A549 (cell line): ENCODE measurements at places on chromosomes 12 and 14.
A peak's percentile ranks its signal among the peaks of the same experiment; 100 is the strongest.

DNA sequence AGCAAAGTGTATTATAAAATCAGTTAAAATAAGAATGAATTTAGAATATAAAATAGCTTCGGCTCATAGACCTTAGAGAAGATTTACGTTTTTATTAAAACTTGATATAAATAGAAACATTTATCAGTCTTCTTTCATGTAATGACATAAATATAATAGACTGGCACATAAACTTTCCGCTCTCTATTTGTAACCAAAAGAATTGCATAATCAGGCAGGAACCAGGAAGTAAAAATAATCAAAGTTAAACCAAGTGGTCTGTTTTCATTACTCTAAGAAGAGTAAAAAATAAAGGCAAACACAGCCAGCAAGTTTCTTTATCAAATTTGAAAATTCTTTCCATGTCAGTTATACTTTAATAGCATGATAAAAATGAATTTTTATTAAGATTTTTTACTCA lies 46.3 kb upstream of the ATP2A2 start:
- DNase-seq: peak; percentile 43

- DNase-seq: peak; percentile 21
Measured at GRCh38 chr12:100077367-100077766, 65.3 kb downstream of the BLTP3B start.

GRCh38 chr14:64761441-64762043 lies 57.3 kb downstream of the PLEKHG3 start:
- peak; percentile 53 for DNase-seq

- no peak for DNase-seq
Measured at GRCh38 chr12:26188127-26188526, 7.2 kb upstream of the SSPN start.

DNA sequence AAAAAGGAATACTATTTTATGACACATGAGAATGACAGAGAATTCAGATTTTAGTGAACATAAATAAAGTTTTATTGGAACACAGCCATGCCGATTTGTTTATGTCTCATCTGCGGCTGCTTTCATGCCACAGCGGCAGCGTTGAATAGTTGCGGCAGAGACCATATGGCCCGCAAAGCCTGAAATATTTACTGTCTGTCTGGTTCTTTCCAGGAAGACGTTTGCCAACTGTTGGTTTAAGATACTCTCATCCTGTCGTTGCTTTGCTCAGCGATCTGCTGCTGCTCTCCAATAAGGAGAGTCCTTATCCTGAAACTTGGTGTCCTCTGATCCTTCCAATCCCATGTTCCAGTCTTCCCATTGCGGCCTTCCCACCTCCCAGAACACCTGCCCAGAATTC lies 89.9 kb downstream of the SLC24A4 start:
- no peak for DNase-seq

DNA sequence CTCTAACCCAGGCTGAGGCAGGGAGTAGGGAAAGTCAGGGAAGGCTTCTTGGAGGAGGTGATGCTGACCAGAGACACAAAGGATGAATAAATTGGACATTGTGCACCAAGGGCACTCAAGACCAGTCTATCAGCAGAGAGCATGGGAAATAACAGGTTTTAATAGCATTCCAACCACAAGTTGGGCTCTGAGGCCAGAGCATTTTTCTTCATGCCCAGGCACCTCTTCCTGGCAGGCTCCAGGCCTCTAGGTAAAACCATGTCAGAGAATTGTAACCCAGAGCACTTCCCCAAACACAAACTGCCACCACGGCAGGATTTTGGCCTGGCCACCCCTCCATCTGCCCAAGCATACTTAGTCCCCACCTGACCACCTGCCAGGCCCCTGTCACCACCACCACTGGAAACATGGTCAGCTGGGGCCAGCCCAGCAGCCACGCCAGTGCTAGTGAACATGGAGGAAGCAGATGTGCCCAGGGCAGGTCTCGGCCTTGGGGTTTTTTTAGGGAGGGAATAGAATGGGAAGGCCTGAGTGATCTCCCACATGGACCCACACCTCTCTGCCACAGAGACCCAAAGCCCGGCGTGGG lies 22.7 kb downstream of the LTBP2 start:
- no peak for DNase-seq

DNA sequence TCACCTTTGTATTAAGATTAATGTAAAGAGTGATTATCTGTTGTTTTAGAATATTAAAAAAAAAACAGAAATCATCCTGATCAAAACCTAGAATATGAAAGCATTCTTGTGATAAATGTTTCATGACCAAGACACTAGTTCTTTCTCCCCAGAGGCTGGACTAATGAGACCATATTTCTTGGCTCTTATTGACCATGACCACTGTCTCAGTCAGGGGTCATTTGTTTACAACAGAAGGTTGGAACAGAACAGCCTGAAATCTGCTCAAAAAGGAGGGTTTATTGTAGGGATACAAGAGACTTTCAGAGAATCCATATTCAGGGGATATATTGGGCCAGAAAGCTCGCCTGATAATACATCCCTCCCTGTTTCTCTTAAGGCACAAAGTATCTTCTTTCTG lies 87.7 kb downstream of the TMEM30B start:
- no peak for DNase-seq

DNA sequence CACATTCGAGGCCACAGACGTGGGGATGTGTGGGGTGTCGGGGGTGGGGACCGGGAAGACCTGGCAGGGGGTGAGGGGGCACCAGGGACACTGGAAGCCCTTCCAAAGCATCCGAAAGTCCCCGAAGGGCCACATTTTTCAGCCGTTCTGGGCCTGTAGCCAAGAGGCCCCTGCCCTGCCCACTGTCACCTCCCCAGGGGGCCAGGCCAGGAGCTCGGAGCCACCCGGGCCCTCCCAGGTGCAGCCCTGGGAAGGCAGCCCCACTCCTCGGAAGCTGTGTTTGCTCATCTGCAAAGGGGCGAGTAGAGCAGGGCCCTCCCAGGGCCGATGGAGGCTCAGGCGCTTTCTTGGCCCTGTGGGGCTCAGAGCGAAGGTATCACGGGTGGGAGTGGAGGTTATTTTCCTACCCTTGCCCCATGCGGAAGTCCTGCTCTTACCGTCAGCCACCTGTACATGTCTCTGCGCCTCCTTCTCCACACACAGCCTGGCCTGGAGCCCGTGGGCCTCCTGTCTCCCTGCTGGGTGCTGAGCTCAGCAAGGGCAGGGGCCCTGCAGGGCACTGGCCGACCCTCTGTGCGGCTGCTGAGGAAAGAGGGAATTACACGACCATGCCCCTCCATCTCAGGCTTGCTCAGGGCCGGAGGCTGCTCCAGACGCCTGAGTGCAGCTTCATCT lies 27.2 kb downstream of the NOC4L start:
- DNase-seq: no peak

DNA sequence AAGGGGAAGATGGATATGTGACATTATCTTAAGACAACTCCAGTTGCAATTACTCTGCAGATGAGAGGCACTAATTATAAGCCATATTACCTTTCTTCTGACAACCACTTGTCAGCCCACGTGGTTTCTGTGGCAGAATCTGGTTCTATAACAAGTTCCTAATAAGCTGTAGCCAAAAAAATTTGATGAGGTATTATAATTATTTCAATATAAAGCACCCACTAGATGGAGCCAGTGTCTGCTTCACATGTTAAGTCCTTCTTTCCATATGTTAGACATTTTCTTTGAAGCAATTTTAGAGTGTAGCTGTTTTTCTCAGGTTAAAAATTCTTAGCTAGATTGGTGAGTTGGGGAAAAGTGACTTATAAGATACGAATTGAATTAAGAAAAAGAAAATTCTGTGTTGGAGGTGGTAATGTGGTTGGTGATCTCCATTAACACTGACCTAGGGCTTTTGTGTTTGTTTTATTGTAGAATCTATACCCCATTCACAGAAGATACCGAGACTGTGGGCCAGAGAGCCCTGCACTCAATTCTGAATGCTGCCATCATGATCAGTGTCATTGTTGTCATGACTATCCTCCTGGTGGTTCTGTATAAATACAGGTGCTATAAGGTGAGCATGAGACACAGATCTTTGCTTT lies 36.9 kb downstream of the PSEN1 start:
- peak; percentile 60 for DNase-seq

DNA sequence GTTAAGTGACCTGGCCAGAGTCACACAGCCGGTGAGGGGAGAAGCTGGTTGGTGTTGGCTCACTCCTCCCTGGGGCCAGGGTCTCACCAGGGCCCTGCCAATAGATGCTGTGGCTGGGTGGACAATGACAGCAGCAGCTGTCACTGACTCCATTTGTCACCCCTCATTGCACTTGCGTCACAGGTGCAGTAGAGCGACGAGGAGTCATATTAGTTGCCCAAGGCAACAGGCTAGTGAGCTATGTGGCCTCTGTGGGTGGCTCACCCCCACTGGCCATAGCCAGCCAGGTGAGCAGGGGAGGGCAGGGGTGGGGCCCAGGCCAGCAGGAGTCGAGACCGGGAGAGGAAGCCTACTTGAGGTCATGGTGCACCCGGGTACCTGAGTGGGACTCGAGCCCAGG lies 9.7 kb downstream of the SLC25A47 start:
- no peak for DNase-seq
